ENCODE measurements at places on chromosomes 1 and 21.
A peak's percentile ranks its signal among the peaks of the same experiment; 100 is the strongest.

DNA sequence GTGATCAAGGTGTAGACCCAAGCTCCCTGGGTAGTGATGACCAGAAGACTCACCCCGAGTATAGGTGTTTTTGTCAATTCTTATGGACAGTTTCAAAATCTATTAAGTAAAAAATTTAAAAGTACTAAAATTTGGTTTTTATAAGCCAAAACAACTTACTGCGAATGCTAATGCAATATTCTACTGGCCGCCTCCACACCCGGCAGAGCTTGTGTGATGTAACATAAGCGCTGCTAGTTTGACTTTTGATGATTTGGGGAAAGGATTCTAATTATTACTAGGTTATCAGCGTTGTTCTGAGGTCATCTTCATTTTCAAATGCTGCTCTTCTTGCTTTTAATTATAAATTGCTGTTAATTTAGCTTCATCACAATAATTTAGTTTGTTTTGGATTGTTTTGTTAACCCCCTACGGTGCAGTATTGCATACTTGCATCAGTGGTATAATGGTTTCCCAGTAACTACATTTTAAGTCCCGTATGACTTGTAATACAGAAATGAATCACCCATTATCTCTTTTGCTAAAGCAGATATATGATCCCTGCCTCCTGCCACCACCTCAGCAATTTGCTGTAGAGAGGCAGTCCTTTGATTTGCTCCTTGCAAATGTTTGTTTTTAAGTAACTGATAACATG, 178.0 kb downstream of the SDCCAG8 start:
- no peak for DNase-seq

DNA sequence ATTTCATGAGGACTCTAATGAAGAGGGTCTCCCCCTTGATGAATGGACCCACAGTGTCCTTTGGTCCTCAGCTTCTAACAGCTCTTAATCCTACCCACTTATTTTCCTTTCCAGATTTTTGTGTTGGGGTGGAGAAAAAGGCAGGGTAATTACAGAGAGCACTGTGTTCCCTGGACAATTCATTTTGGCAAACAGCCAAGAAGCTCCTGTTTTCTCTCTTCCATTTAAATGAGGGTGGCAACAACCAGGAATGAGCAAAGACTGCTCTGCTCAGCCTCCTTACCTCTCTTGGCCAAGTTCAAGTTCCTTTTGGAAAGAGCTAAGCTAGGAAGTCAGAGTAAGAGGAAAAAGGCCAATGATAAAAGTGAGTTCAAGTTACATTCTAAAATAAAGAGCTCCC, 11.9 kb downstream of the XKR8 start:
- no peak for DNase-seq

- no peak for DNase-seq
Observed at GRCh38 chr1:109185357-109185756, 28.4 kb upstream of the SARS1 start.

GRCh38 chr1:116031302-116031835, 55.1 kb downstream of the SLC22A15 start:
- no peak for DNase-seq

- DNase-seq, result no peak
Observed at GRCh38 chr1:69511426-69512192, 56.1 kb upstream of the LRRC7 start.

DNA sequence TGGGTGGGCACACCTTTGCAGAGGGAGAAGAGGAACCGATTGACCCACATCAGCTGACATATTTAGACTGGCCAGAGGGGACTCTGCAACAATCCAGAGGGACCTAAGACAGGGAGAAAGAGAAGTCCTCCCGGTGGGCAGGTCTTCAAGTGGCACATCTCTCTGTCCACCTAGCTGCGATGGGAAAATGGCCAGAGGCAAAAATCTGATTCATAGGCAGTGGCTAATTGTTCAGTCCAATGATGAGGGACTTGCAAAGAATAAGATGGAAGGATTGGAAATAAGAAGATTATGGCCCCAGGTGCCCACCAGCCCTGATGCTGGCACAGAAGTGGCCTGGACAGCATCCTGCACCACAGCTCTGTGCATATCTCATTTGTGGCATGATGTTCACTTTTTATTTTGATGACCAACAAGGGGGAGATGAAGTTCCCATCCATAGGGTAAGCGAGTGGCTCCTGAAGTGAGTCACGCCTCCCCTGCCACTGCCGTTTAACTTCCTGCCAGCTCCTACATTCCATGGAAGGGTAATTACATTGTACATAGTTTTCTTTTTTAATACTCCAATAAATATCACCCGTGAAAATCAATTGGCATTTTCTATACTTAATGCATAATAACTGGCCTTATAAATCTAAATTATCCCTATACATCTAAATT, 659.6 kb downstream of the MATN1 start:
- no peak for DNase-seq

GRCh38 chr1:156383023-156383422, 14.0 kb downstream of the RHBG start:
- peak; percentile 57 for DNase-seq

DNA sequence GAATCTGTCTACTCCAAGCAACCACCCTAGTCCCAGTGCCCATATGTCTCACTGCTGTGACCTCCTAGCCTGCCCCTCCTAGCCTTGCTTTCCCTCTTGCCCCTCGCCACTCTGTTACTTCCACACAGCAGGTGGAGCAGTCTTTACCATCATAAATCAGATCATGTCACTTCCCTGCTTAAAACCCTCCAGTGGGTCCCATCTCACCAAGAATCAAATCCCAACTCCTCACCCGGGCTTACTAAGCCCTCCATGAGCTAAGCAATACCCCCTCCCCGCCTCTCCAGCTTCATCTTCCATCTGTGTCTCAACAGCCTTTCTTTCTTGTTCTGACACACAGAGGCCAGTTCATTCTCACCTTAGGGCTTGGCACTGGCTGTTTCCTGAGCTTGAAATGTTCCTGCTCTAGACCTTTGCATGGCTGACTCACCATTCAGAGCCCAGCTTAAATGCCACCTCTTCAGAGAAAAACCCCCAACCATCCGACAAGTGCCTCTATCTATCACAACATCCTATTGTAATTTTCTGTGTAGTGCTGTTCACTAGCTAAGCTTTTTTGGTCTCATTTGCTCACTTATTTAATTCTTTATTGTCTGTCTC, 22.3 kb downstream of the KNCN start:
- DNase-seq, result no peak
